Lung microvascular endothelial cell (primary cell): ENCODE measurements at places on chromosomes 11 and 22.

DNA sequence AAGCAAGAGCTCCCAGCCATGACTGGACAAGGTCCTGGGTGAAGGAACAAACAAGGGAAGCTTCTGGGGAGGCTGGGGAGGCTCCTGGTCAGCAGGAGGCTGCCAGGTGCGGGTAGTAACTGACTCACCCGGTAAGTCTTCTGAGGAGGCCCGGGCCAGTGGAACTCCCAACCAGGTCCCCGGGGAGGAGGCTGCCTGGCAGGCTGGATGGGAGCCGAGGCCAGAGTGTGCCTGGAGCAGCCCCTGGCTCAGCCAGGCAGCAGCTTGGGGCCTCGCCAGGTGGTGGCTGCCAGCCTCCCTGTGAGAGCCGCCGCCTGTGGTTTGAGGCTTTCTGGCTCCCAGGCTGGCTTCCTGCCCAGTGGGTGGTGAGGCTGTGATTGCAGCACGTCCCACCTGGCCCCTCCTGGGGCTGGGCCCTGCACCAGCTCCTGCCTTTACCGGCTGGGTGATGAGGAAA lies 46.2 kb downstream of the IGF2 start:
- DNase-seq: no peak

DNA sequence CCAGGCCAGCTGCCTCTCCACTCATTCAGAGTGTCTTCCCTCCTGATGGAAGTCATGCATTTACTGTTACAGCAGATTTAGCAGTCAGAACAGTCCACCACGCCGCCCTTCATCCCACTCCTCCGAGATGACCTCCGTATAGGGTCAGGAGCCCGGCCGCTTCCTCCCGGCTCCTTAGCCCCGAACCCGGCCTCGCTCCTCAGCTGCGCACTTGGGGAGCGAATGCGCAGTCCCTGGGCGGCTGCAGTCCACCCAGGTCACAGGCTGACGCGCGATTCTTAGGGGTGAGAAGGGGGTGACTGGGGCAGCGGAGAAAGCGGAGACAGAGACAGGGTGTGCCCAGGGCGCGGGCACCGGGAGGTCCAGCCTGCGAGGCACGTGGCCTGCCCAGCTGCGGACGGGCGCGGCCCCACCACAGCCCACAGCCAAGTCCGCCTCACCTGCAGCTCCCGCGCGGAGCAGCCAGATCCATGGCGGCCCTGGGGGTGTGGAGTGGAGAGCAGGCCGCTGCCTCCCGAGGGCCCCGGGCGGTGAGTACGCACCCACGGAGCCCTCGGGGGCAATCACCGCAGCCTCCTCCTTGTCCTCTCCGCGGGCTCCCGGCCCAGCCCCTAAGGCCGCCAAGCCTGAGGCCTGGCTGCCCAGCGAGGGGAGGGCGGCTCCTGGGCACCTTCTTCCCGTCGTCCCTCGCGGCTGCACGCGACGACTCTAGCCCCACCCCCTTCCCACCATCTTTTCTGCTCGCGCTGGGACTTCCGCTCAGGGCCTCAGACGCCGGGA lies 286.6 kb downstream of the BRD1 start:
- no peak for DNase-seq

DNA sequence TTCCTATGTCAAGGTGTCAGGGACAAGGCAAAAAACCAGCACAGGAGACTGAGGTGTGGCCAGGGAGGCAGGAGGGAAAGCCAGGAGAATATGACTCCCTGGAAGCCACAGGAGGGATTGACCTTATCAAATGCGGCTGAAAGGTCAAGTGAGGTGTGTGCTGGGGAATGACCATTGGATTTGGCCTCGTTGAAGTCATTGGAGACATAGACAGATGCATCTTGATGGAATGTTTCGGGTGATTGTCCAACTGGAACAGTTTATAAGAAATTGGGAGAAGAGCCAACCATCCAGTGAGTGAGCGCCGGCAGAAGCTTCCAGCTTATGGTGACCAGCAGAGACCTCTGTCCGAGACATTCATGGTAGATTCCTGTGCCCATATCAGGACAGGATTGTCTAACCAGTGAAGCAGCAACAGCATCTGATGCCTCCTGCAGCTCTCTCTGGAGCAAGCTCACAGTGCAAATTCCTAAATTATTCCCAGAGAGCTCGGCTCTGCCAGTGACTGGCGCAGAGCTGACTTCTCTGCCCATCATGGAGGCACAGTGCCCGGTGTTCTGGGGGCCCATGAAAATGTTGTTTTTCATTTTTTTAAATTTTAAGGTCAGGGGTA lies 95.4 kb downstream of the MYO18B start:
- no peak for DNase-seq

DNA sequence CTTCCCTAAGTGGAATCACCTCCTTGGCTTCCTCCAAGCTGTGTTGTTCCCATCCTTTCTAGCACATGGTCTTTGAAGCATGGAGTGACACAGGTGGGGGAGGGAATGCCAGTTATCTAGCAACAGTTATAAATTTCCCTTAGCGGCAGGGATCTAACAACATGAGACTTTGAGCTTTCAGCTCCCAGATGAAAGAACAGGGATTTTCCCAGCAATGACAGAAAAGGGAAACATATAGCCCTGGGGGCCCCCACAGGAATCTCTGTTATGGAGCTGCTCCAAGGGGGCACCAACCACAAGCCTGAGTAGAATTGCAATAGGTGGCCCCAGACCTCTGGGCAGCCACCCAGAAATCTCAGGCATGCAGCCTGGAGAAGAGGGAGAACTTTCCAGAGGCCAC lies 163.0 kb downstream of the GRIK4 start:
- DNase-seq: no peak

DNA sequence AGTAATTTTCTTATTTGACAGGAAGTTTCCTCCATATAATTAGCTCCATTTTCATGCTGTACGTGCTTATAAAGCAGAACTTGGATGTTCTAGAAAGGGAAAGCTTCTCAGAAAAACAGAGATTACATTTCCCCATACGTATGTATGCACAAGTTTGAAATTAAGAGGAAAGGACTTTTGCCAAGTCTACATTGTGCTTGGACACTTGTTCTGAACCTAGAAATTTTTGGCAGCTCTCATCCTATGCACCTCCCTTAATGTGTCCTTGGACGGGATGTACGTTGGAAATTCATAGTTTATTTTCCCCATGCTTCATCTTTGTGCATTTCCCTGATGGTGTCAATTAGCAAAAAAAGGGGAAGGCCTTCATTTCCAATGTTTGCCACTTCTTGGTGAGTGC lies 322.7 kb downstream of the BLID start:
- no peak for DNase-seq

GRCh38 chr11:33323421-33323820 lies 66.2 kb downstream of the HIPK3 start:
- DNase-seq: no peak

GRCh38 chr11:131572423-131572822 lies 202.0 kb downstream of the NTM start:
- no peak for DNase-seq

GRCh38 chr22:37182101-37182948 lies 5.7 kb downstream of the C1QTNF6 start:
- DNase-seq: no peak

DNA sequence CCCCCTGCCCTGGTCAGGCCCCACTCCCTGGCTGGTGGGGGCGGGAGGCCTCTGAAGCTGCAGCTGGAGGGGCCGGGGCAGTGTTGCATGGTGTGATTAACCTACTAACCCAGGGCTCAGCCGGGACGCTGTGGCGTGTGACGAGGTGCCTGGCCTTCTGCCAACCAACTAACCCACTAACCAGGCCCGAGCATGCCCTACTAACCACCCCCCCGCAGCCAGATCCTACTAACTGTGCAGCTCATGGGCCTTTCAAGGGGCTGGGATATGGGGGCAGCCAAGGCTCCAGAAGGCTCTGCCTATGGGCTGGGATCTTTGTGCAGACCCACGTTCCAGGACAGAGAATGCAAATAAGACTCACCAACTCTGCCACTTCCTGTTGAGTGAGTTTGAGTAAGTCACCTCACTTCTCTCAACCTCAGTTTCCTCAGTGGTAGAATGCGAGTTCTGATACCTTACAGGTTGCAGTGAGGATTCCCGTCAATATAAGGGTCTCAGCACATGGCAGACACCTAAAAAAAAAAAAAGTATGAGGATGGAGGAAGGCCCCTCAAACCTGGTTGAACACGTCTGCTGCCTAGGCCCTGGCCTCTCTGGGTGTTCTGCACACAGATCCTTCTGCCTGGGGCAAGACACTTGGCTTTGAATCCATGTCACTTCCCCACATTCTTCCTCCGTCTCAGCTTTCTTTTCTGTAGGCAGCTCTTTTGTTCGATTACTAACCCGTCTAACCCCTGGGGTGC lies 14.1 kb downstream of the MIAT start:
- no peak for DNase-seq

- DNase-seq: no peak
Measured at GRCh38 chr11:75240311-75241035, at the start of gene TPBGL. TPBGL (plus strand) TSS chr11:75240774; CDS start chr11:75241050, 276 bp downstream.

GRCh38 chr11:120682866-120683265 lies 171.3 kb downstream of the GRIK4 start:
- DNase-seq: no peak

DNA sequence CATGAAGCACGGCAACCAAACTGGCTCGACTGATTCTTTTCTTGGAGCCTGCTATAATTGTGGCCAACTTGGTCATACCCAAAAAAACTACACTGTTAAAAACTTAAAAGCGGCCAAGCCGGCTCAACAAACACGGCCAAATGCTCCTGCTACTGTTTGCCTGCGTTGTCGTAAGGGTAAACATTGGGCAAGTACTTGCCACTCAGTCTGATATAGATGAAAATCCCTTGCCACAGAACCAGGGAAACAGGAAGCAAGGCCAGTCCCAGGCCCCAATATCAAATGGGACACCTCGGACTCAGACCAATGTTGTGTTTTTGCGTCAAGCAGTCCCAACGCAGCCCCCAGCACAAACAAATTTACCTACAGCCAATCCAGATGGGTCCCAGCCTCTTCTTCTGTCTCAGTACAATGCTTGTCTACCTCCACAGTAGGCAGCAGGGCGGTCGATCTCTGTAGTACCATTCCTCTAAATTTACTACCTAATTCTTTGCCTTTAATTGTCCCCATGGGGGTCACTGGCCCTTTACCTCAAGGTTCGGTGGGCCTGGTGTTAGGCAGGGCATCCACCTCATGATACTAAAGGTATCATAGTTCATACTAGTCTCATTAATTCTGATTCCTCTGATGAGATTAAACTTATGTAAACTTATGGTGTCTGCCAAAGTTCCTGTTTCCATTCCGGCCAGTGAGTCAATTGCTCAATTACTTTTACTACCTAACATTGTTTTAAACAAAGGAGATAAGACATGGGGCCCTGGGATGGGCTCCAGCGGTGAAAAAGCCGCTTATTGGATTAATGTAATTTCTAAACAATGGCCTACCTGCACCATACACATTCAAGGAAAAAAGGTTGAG lies 3.7 kb upstream of the COMT start:
- DNase-seq: peak; percentile 40

DNA sequence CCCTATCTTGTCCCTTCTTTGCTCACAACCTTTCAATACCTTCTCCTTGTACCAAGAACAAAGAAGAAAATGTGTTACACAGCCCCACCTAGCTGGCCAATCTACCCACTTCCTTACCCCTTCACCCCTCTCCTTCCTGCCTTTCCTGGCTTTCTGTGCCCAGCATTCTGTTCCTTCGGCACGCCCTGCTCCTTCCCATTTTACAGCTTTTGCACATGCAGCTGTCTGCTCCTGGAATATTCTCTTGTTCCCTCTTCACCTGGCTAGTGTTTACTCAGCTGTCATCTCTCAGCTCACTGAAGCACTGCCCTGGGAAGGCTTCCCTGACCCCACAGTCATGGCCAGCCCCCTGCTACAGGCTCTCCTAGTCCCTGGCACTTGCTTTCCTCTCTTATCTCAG lies 30.7 kb downstream of the SERPINH1 start:
- no peak for DNase-seq

DNA sequence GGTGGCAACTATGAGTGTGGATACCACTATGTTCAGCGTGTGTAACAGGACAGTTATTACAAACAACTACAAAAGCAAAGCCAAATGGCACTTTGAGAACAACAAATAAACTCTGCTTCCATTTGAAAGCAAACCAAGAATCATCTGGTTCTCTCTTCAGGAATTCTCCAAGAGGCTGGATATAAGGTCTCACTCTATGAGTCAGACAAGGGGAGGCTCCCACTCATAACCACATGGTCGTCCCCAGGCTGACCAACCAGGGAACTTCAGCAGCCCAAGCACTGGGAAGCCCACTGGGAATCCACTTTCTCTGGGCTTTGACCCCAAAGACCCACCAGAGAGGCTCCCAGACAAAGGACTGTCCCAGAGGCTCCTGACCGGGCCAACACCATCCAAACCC lies 35.3 kb downstream of the DGCR2 start:
- no peak for DNase-seq

DNA sequence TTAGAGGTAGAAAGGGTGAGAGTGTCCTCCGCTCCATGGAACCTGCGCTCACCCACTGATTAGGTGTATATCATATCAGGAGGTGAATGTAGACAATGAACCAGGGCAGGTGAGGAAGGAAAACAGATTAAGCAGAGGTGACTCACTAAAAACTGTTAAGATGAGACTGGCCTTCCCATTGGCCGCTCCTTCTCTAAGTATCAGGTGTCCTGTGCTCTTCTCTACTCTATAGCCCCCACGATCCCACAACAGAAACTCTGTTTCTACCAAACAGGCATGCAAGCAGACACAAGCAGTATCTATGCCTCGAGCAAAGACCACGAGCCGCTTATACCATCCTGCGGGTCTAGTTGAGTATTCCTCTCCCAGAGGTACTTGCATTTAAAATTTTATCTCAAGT lies 103.1 kb downstream of the SNX19 start:
- DNase-seq: no peak

DNA sequence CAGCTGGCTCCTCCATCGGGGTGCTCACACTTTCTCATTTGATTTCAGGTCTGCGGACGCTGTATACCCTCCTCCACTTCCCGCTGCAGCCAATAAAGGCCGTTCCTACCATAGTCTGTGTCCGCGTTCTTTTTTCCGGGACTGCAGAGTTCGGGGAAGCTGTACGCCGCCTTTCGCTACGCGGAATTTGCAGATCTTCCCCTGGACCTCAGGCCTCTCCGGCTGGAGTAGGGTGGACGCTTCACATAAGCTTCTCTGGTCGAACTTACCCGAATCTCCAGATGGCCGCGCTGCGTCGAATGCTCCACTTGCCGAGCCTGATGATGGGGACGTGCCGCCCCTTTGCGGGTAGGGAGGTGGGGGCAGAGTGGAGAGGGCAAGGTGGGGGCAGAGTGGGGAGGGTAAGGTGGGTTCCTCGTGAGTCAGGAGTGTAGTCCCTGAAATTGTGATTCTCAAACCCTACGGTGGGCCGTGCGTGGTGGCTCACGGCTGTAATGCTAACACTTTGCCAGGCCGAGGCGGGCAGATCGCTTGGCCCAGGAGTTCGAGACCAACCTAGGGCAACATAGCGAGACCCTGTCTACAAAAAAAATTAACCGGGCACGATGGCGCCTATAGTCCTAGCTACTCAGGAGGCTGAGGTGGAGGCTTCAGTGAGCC lies 617 bp downstream of the CSKMT start:
- DNase-seq: peak; percentile 69

DNA sequence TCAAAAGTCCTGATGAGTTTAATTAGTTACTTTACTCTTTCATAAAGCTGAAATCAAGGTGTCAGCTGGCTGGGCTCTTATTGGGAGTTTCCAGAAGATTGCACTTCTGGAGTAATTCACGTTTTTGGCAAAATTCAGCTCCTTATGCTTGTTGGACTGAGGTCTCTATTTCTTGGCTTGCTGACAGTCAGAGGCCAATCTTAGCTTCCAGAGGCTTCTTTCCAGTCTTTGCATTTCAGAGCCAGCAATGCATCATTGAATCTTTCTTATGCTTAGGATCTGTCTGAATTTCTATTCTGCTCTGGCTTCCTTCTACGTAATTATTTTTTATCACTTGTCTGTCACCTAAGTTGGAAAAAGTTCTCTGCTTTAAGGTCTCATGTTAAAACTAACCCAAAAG lies 91.4 kb upstream of the SYN3 start:
- no peak for DNase-seq

GRCh38 chr22:33923660-33924246 lies 3.5 kb upstream of the LARGE1 start:
- peak; percentile 71 for DNase-seq
